ENCODE measurements at places on chromosomes 16 and 17.
A peak's percentile ranks its signal among the peaks of the same experiment; 100 is the strongest.

- DNase-seq = peak; percentile 66
Observed at GRCh38 chr17:66200685-66201092, 8.8 kb upstream of the CEP112 start.

GRCh38 chr16:75262104-75262799, 10.8 kb upstream of the BCAR1 start:
- DNase-seq = no peak

DNA sequence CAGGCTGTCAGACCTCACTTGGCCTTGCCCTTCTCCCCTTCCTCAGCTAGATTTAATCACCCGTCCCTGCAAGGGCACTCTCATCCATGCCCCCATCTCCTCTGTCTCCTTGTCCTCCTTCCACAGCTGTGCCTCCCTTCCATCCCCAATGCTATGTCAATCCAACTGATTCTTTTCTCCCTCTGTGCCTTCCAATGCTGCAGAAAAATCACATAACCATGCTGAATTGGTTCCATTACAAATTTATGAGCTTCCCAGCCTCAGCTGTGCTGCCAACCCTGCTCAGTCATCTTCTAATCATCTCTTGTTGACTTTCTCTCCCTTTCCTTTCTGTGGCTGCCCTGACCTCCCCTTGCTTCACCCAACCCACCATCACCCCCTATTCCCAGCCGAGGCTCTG, 56.3 kb upstream of the PIRT start:
- no peak for DNase-seq

DNA sequence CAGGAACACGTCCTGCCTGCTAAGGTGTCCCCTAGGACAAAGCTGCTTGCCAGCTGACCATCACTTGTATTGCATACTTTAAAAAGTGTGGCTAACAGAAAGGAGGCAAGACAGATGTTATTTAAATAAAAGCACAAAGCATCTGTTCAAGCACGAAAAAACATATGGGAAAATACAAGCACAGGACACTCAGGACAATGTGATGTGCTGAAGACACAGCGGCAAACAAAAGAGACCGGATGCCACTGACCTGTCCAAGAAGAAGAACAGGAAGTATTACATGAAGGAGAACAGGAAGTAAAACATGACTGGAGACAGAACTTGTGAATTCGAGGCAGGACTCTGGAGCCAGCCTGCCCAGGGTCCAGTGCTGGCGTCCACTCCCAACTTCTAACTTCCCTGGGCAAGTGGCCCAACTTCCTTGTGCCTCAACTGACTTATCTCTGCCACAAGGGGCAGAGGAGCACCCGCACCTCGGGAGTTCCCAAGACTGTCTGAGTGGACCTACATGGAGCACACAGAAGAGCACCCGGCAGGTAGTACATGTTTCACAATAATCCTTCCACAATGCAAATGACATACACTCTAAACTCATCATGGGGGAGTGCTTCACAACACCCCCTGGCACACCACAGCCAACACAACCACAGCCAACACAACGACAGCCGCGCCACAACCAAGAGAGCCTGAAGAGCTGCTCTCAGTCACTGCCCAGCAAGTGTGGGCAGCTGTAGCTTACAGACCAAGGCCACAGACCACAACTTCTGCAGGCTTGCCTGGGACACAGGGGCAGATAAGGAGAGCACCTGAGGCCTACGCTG, 36.6 kb downstream of the ANKRD11 start:
- DNase-seq = no peak

GRCh38 chr16:1908184-1908583, 10.0 kb downstream of the HS3ST6 start:
- no peak for DNase-seq

DNA sequence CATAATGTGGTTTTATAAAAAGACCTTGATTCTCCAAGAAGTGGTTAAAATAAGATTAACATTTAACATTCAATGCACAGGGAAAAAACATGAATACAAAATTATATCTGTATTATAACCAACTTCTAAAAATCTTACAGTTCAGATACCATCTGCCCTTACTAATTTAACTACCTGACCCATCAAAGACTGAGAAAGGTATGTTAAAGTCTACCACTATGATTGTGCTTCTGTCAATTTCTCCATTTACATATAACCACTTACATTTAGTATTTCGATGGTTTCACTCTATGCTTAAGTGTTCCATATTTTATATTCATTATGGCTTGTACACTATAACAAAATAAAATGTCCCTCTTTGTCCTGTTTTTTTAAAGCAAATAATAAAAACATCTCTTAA, 14.6 kb downstream of the AP1G1 start:
- DNase-seq = no peak

- no peak for DNase-seq
Observed at GRCh38 chr16:71242601-71243000, 12.1 kb upstream of the HYDIN start.
